NCI-H1436 treated with DMSO at 0.1 percent for 48 hours (cell line): ENCODE measurements at places on chromosomes 6 and 20.

DNA sequence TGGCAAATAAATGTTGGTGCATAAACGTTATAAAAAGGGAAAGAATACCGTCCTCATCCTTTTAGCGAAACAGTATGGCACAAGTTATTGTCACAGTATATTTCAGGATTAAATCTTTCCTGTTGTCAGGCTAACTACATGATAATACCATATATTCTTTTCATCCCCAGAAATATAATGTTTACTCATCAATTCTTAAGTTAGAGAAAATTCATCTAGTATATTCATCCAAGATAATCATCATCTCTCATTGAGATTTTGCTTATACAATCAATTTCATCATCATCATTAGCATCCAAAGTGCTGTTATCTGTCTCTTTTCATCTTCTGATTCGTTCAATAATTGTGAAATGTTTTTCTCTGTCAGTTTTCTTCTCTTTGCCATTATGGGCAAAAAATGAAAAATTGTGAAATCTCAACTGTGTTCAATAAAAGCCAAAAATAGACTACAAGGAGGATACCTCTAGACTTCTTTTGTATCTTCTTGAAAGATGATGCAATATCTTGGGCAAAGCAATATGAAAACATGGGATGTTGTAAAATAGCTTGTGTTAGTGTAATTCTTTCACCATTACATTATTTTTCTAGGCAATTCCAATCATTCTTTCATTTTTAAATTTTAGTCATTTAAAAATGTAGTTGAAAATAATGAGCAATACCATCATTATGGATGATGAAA, 2.6 kb downstream of the SPACA1 start:
- no peak for DNase-seq

GRCh38 chr6:16440636-16441212, 202.3 kb downstream of the GMPR start:
- no peak for DNase-seq

DNA sequence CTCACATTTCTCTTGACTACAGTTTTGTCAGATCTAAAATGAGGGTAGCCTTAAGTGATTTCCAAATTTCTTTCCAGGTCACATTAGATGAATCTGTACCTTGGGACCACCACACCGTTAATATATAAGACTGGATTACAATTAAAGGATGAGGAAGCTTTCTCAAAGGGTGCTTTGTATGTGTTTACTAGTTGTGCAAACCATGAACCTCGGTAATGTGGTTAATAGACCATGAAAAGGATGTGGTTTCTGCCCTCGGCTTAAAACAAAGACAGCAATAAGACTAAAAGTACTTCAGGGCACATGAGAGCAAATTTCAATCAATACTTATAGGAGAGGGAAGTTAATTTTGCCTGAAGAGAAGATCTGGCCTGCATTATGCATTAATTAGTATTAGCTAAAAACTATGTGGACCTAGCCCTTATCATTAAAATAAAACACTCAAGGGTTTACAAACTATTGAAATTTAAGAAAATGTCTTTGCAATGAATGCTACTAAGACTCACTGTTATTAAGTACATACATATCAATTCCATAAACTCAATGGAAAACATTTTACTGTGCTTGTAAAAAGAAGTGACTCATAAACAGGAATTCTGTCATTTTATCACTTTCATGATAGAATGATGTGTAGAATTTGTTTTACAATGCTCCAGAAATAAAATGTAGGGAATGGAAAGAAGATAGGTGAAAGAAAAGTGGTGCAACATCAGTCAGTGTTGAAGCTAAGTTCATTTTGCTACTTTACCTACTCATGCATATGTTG, 936 bp upstream of the TMX4 start:
- DNase-seq = no peak

DNA sequence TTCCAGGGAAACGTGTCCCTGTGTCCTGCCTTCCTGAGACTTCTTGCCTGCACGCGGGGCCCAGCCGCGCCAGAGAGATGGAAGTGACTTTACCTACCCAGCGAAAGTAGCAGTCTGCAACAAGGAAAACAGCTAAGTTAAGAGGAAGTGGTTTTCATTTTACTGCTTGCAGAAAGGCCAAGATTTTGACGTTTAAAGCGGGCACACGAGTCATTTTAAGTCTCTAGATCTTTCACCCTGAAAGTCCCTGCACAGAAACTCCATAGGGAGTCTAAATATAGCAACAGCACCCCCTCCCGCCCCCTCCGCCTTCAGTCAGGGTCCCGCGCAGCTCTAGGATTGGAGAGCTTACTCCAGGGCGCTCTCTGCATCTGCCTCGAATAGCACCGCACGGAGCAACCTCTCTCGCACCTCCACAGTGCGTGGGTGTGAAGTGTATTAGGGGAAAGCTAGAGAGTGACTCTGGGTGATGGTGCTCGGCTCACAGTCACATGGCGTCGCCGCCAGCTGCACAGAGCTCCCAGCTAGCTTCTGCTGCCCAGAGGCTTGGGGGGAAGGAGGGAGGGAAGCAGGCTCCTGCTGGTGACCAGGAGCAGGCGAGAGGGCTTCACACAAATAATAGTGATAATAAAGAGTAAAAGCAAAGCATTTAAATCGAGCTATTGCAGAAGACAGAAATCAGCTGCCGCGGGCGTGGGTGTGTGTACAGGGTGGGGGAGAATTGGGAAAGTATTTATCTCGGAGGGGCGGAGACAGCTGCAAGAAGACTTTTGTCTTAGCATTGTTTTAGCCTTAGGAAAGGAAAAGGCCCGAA, 1.8 kb upstream of the KCNQ5 start:
- DNase-seq = no peak

DNA sequence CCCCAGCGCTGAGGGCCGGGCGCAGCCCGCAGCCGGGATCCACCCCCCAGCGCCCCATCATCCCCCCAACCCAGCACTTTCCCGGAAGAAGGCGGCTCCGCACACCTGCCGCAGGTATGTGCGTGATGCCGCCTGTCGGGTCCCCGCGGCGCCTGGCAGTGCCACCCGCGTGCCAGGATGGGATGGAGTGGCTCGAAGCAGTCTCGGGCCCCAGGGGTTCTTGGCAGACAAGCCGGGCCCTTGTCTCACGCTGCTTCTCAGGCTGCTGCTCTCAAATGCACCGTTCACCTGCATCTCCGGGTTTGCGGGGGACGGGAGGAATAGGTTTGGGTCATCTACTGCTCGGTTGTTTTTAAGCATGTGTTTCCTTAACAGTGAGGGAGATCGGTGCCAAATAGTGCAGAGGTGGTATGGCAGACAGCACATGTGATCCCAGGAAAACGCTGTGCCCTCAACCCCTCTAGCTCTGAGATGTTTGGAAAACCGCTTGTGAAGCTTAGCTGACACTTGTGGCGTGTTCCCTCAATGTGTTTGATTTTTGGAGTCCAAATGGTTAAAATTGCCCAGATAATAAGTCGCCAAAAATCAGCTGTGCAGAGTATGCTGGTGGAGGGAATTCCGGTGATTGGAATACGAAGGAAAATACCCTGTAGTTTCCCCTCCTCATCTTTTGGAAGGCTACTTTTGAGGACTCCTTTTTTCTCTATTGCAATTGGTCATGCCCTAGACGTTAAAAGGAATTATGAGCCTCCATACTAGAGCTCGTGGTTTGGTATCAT, 926 bp downstream of the MYLIP start:
- DNase-seq = no peak

- no peak for DNase-seq
Observed at GRCh38 chr6:57137350-57137749, 34.8 kb upstream of the BAG2 start.

GRCh38 chr6:25223490-25223991, 55.6 kb upstream of the CARMIL1 start:
- DNase-seq = peak; percentile 21

DNA sequence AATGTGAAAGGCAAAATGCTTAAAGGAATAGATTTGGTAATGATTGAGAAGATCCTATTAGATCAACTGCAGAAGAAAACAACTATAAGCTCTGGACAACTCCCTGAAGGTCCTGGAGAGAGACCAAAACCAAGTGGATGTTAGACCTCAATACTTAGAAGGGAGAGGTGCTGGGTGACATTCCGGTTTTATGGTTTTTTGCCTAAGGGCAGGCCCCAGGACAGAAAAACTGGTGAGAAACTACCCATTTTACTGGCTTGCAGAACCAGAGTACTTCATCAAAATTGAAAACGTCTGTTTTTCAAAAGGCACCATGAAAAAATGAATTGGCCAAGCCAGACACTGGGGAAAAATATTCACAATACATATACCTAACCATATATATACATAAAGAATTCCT, 26.3 kb downstream of the SAMHD1 start:
- no peak for DNase-seq
